ENCODE measurements at places on chromosomes 4 and X.
A peak's percentile ranks its signal among the peaks of the same experiment; 100 is the strongest.

DNA sequence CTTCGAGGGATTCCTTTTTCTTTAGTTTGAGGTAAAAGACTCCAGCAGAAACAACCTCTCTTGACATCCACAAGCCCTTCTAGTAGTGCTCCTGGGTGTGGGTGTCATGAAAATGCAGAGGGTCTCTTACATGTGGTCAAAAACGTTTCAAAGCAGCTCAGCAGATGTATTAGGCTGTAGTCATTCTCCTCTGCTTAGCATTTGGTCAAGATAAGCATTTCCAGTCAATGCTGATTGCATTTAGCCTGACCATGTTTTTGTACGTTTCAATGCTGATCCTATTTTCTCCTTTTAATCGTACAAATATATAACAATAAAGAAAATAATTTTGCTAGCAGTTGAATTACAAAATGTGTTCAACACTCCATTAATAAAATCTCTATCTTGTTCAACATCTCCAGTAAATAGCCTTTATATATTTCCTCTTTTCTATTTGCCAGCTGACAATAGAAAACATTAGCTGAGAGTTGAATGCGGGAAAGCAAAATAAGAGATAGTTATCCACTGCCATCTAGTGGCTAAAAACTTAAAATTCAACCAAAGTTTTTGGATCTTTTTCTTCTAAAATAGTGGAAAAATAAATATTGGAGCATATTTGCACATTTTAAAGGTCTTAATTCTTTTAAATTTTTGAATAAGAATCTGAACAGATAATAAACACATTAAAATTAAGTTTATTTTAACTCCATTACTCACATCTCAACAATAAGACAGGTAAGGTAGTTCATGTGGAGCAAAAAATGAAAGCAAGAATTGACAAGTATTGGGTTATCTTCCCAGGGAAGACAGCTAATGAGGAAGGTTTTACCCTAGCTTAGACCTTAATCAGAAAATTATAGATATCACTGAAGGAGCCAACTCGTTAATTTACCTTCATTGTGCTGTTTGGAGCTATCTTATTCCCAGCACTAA lies 15.2 kb upstream of the PACRGL start:
- DNase-seq, result peak; percentile 29

- peak; percentile 55 for DNase-seq
Observed at GRCh38 chr4:52904421-52904820, 42.3 kb downstream of the RASL11B start.

GRCh38 chr4:52312722-52313121 lies 261.6 kb downstream of the SPATA18 start:
- DNase-seq, result no peak

DNA sequence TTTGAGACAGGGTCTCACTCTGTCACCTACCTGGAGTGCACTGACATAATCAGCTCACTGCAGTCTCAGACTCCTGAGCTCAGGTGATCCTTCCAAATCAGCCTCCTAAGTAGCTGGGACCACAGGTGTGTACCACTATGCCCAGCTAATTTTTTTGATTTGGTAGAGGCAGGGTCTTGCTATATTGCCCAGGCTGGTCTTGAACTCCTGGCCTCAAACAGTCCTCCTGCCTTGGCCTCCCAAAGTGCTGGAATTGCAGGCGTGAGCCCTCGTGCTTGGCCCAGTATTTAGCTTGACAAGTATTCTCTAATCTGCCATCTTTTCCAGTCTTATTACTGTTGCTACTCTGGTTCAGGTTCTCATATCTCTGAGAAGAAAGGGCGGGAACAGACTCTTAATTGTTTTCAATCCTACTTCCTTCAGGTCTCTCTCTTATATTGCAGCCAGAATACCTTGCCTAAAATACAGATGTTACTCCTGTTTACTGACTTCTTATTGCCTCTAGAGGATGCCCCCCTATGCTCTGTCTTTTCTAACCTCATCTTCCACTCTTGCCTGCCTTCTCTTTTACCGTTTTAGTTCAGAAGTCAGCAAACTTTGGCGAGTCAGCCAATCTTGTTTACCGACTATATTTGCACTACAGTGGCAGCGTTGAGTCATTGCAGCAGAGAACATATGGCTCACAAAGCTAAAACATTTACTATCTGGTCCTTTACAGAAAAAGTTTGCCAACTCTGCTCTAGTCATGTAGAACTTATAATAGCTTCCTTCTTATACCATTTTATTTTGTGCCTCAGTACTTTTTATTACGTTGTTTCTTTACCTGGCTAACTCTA lies 19.0 kb downstream of the MRPL1 start:
- peak; percentile 15 for DNase-seq

DNA sequence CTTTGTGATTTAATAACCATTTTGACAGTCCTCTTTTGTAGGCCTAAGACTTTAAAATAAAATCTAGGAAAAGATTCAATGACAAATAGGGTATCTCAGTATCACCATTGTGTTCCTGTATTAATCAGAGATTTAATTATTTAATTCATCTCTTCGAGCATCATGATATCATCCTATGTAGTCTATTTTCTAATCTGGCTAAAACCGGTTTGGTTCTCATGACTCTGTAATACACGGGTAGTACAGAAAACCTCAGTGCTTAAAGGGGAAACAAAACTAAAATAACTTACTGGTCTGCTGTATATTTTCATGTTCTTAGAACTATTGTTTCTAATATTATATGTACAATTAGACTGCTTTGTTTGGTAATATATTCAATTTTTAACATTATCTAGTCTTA lies 23.7 kb upstream of the FBXW7 start:
- no peak for DNase-seq

DNA sequence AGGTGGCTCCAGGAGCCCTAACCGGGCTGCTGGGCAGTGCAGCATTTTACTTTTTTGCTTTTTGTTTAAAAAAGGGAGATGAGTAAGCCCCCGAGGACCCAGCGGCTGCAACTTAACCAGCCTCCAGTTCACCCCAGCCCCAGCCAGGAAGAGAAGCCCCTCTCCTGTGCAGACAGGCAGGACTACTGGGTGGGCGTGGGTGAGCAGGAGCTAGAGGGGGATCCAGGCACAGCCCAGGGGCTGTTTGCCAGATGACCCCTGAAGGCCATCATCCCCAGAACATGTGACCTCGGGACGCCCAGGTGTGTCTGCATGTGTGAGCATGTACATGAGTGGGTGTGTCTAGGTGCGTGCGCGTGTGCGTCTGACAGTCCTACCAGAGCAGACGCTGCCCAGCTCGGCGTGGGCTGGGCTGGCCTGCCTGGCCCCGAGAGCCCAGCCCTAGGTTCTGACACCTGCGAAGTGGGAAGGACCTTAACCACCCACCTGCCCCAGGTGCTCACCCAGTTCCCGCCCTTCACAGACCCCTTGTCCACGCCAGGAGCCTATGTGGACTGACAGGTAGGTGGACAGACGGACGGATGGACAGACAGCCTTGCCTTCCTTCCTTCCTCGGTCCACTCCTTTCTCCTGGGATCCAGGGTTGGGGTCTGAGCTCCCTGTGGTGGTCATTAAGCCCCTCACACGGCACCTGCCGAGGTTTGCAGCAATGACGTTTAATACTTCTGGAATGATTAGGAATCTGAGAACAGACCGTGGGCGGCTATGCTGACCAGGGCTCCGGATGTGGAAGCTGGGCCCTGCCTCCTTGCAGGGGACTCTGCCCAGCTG lies 7.8 kb upstream of the HAUS3 start:
- no peak for DNase-seq

GRCh38 chrX:114097866-114098265 lies 486.0 kb upstream of the HTR2C start:
- no peak for DNase-seq

DNA sequence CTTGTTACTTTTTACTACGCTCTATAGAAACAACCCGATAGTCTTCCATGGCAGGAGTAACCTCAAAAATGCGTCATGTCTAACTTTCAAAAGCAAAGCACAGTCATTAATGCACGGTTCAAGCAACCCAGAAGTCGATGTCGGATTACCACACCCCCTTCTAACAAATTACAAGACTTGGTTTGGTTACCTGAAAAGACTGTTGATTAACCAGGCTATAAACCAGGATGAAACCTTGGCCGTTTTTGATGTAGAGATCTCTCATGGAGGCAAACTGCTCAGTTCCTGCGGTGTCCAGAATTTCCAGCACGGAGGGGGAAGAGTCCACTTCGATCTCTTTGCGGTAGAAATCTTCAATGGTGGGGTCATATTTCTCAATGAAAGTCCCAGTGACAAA lies 2.4 kb downstream of the RAP2C start:
- DNase-seq, result peak; percentile 31
